T1000 (cell line): ENCODE measurements at places on chromosomes 4 and X.

DNA sequence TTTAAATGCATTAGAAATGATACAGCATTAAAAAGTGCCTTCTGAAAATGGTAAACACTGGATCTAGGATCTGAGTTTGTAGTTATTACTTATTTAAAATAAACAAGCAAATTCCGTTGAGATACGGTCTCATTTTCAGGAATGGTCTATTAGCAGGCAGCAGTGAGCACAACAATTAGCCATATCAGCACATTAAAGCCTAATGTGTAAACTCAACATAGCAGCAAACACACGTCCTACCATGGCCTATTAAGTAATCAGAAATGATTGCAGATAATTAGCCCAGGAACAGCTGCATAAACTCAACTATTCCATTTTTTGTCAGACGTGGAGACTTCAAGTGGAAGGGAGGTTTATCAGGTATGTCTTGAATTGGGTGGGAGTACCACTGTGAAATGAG is 61.8 kb downstream of the NEIL3 start:
- no peak for DNase-seq

DNA sequence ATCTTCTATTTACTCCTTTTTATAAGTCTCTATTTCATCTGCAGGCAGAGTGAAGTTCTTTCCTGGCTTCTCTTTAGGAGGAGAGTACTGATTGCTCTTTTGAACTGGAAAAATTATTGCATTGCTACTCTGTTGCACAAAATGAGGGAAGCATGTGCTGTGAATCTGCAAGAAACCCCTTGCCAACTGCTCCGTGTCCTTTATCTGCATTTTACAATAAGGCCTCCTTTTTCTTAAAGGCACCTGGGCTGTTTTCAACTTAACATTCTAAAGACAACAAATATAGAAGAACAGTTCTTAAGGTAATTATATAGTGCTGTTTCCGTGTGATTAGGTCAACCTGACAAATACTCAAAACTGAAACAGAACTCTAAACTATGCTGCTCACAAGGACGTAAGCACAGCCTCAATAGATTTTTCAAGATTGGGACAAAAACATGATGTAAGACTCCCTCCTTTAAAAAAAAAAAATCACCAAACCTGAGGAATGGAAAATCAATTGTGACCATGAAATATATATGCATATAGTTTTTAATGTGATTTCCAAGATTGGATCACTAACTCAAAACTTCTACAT is 716.6 kb upstream of the INTU start:
- DNase-seq: no peak

DNA sequence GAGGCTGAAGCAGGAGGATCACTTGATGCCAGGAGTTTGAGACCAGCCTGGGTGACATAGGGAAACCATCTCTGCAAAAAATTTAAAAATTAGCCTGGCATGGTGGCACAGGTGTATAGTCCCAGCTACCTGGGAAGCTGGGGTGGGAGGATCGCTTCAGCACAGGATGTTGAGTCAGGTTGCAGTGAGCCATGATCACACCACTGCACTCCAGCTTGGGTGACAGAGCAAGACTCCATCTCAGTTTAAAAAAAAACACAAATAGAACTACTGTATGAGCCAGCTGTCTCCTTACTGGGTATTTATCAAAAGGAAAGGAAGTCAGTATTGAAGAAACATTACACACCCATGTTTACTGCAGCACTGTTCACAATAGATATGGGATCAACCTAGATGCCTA is 138.7 kb downstream of the RAP1GDS1 start:
- DNase-seq: no peak

DNA sequence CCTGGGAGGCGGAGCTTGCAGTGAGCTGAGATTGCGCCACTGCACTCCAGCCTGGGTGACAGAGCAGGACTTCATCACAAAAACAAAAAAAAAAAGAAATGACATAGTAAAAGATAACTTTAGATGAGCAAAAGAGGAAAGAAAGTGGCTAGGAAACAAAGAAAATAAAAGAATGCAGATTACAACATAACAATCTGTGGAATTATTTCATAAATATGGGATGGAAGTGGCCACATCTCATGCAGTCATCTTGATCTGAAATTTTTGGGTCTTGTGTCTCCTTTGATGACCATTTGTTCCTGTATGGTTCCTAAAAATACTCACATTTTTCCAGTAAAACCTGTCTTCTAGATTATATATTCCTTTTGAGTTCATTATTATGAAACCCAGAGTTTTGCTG is 271.4 kb downstream of the SPRY1 start:
- no peak for DNase-seq

GRCh38 chr4:82886147-82886942 is 4.6 kb downstream of the SEC31A start:
- DNase-seq: no peak

- no peak for DNase-seq
Observed at GRCh38 chr4:6074758-6075157, 56.5 kb upstream of the C4orf50 start.
